ENCODE measurements at places on chromosomes 12 and 14. TPM values are rescaled to one million over a fixed set of nuclear protein-coding genes. Genes with fewer than 3 reads are reported as not detected.

GRCh38 chr14:51981218-51981854 is 8.0 kb upstream of the RTRAF start:
- H3K27me3 ChIP-seq: peaks cover 5% of the 10 kb centered on the region
- no peak overlapping the region for H3K27ac ChIP-seq
- no peak for DNase-seq
- H3K4me1 ChIP-seq: peaks cover 10% of the 10 kb centered on the region
- H3K4me3 ChIP-seq: no peak overlapping the region

GRCh38 chr12:20514598-20514997 is 146.3 kb downstream of the PDE3A start:
- no peak overlapping the region for H3K27ac ChIP-seq
- no peaks in the 10 kb centered on the region for H3K4me1 ChIP-seq
- DNase-seq: no peak
- H3K27me3 ChIP-seq: no peaks in the 10 kb centered on the region
- H3K4me3 ChIP-seq: no peak overlapping the region

GRCh38 chr14:75280831-75281653 is 2.4 kb downstream of the FOS start:
- DNase-seq: no peak
- H3K27me3 ChIP-seq: peaks cover 26% of the 10 kb centered on the region
- H3K27ac ChIP-seq: no peak overlapping the region

DNA sequence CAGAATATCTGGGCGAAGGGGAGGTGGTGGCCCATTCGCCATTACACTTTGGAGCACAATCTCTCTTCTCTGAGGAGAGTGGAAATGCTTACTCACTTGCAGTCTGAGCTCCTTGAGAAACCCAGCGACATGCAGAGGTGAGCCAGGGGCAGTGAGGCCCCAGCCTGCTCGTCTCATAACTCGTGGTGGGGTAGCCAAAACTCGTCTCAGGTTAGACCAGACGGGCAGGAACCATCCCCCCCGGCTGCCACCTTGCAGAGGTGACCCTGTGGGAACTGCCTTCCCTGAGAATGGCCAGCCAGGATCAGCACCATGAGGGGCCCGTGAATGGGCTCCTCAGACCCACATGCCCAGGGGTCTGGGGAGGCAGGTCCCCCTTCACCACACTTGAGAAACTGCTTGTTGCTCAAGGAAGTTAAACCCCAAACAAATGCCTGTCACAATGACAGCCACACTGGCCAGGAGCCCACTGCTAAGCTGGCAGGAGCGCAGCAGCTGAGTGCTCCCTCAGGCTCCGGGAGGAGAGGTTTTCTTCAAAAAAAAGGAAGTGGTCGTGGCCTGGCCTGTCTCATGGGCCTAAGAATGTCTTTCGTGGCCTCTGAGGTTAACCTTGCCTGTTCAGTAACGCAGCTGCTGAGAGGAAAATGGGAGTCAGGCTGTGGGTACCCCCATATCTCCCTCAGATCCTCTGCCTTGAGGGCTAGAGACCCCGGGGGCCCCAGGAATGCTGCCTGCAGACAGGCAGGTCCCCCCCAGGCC is 9.2 kb upstream of the ALDH2 start:
- DNase-seq: no peak
- H3K27me3 ChIP-seq: no peaks in the 10 kb centered on the region
- peaks cover 15% of the 10 kb centered on the region for H3K4me1 ChIP-seq
- no peak overlapping the region for H3K27ac ChIP-seq

DNA sequence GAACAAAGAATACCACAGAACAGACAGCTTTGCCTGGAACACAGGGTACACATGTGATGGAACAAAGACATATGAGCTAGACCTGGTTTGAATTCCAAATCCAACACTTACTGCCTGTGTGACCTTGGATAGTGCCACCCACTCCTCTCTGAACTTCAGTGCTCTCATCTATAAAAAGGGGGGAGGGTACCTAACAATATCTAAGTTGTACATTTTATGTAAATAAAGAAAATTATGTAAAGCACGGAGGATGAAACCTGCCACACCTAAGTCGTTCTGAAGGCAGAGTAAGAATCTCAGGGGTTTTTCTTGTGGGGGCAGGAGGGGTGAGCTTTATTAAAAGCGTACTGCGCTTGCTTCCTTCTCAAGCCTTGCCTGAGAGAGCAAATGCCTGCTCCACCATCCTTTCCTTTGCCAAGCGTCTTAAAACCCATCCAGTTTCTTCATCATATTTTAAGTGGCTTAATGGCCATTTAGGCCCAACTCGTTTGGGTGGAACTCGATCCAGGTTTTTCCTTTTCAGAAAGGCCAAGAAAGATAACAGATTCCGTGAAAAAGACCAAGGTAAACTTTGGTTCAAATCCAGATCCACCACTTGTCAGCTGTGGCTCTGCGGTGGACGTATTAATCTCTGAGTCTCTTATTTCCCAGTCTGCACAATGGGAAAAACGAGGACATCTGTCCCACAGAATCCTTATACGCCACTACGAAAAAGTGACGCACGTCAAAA is 946 bp downstream of the DDX24 start:
- H3K4me3 ChIP-seq: peak overlapping the region; percentile 100
- peak overlapping the region; percentile 100 for H3K27ac ChIP-seq
- no peaks in the 10 kb centered on the region for H3K27me3 ChIP-seq
- peaks cover 45% of the 10 kb centered on the region for H3K4me1 ChIP-seq

- no peaks in the 10 kb centered on the region for H3K27me3 ChIP-seq
- H3K4me1 ChIP-seq: no peaks in the 10 kb centered on the region
- H3K36me3 ChIP-seq: no peaks in the 10 kb centered on the region
Measured at GRCh38 chr14:45743884-45744283, 490.9 kb upstream of the MIS18BP1 start.

GRCh38 chr12:54273981-54274380 is 5.9 kb downstream of the CBX5 start:
- no peaks in the 10 kb centered on the region for H3K27me3 ChIP-seq
- DNase-seq: no peak
- peaks cover 31% of the 10 kb centered on the region for H3K36me3 ChIP-seq
- peaks cover 66% of the 10 kb centered on the region for H3K4me1 ChIP-seq
- H3K4me3 ChIP-seq: no peak overlapping the region

DNA sequence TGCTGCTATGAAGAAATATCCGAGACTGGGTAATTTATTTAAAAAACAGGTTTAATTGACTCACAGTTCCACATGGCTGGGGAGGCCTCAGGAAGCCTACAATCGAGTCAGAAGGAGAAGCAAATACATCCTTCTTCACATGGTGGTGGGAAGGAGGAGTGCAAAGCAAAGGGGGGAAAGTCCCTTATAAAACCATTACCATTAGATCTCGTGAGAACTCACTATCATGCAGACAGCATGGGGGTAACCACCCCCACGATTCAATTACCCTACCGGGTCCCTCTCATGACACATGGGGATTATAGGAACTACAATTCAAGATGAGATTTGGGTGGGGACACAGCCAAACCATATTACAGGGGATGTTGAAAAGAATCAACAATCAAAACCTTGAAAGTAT is 74.9 kb downstream of the PPM1H start:
- H3K36me3 ChIP-seq: no peaks in the 10 kb centered on the region
- H3K27ac ChIP-seq: no peak overlapping the region
- H3K27me3 ChIP-seq: no peaks in the 10 kb centered on the region
- DNase-seq: no peak
- no peak overlapping the region for H3K4me3 ChIP-seq
- no peaks in the 10 kb centered on the region for H3K4me1 ChIP-seq

DNA sequence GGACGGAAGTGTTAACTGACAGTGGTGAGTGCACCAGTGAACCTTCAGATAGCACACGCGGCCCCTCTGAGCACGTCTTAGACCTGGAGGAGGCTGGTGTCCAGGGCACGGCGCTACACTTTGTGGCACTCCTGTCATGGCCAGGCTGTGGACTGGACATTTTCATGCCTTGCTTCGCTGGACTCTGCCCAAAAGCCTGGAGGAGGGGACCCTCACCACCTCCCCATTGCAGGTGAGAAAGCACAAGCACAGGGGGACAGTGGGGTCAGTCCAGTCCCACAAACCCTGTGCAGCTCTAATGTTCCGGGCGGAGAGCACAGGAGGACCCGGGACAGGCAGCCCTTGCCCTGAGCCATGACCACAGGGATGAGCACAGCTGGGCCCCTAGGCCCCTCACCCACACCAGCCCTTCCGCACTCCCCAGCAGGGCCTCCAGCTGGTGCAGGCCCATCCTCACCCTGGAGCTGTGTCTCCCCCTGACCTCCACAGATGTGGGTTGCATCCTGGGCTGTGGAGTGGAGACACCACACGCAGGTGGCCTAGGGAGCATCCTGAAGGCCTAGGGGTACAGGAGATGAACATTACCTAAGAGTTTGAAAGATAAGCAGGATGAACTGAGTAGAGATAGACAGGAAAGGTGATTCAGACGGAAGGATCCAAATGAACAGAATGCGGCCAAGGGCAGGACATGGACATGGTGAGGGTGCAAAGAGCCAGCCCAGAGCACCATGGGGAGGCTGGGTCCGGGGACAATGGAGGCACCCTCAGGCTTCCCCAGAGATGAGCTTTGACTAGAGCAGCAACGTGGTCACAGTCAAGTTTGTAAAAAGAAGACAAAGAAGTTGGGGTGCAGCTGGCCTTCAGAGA is 132.8 kb downstream of the BCL11B start:
- H3K27me3 ChIP-seq: no peaks in the 10 kb centered on the region
- H3K4me3 ChIP-seq: no peak overlapping the region
- H3K27ac ChIP-seq: no peak overlapping the region
- H3K36me3 ChIP-seq: no peaks in the 10 kb centered on the region

DNA sequence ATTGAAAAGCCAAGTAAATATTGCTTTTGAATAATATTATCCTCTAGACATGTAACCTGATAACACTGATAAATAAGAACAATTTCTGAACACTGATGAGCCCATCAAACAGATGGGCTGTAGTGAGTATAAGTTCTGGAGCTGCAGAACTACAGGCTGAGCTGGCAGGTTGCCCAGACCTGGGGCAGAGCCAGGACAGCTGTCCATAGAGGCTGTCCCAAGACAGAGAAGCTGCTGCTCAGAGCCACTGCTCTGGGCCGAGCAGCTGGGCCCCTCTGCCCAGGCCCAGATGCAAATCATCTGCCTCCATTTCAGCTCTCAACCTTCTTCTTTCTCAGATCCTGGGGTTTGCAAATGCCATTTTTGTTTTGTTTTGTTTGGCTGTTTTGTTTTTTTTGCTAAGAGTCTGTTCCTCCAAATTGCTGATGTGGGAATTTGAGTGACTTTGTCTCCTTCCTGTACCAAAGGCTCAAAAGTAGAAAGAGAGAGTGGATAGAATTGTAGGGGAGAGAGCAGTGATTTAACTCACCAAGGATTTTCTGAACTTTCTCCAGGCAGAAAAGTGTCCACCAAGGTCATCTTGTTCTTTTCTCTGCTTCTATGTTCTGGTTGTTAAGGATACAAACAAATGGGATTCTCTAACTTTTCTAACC is 4.0 kb upstream of the TESPA1 start:
- no peak for DNase-seq
- H3K4me1 ChIP-seq: peaks cover 62% of the 10 kb centered on the region
- H3K36me3 ChIP-seq: peaks cover 22% of the 10 kb centered on the region
- H3K4me3 ChIP-seq: peak overlapping the region; percentile 41

DNA sequence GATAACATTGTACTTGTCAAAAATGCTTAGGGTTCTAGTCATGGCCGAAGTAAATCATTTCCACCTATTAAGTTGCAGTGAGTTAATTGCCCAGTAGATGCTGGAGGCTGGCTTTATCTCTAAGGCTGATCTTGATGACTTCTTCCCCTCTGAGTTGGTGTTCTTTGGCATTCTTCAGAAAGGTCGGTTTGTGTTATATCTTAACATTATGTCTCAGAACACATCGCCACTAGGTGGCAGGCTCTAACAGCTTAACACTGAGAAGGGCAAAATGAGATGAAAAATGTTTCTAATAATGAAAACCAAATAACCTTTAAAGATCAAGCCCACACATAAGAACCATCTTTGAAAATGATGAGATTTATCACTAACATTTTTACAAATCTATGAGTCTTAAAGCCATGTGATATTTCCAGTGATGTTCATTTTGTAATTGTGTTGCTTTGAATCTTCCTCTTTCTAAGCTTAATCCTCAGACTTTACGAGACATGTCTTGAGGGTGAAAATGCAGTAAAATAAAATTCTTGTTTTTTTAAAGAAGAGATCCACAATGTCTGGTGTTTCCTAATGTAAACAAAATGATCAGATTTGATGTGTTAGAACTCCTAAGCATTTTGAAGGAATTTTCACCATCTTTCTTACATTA is 28.6 kb downstream of the SUDS3 start:
- H3K4me1 ChIP-seq: peaks cover 3% of the 10 kb centered on the region
- no peak overlapping the region for H3K27ac ChIP-seq
- peak; percentile 27 for DNase-seq
- H3K27me3 ChIP-seq: no peaks in the 10 kb centered on the region

DNA sequence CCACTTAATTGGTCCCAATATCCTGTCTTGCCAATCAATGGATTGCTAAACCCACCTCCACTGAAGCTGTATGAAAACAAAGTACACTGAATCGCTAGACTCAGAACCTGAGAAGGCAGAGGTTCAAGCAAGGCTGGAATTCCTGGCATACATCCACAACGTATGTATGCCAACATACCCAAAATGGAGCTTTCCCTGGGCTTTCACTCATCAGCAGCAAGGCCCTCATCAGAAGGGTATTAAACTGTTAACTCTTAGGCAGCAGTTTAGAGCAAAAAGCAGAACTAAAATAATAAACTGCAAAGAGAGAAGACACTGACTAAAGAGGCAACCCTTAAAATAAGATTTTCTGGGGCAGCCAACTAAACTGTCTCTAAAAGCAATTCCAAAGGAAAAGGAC is 13.6 kb downstream of the MED13L start:
- peaks cover 42% of the 10 kb centered on the region for H3K4me1 ChIP-seq
- DNase-seq: no peak
- H3K36me3 ChIP-seq: peaks cover 4% of the 10 kb centered on the region
- no peak overlapping the region for H3K4me3 ChIP-seq
- no peak overlapping the region for H3K27ac ChIP-seq
- no peaks in the 10 kb centered on the region for H3K27me3 ChIP-seq

DNA sequence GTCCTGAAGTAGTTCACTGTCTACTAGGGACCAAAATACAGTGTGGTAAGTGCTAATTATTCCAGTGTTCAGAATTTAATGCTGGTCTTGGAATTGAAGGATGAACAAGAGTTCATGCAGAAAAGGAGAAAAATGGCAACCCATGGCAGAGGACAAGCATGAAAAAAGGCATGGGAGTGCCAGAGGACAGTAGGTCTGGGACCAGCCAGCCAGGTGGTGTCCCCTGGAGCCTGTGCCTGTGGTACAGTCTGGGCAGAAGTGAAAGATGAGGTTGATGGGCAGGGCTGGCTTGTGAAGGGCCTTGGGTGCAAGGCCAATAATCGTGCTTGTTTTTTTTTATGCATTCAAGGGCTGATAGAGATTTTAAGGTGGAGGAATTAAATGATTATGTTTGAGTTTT is 21.0 kb downstream of the C12orf75 start:
- no peak for DNase-seq
- H3K27me3 ChIP-seq: no peaks in the 10 kb centered on the region
- peaks cover 12% of the 10 kb centered on the region for H3K4me1 ChIP-seq
- no peak overlapping the region for H3K27ac ChIP-seq
- no peak overlapping the region for H3K4me3 ChIP-seq

The CHFR gene
- 48.6 TPM for total RNA-seq

The ARG2 gene
- 8.7 TPM for total RNA-seq

The POTEM gene
- not detected for total RNA-seq

The SLCO1C1 gene
- not detected for total RNA-seq

The RDH11 gene
- total RNA-seq: 72.5 TPM
